Gastroesophageal sphincter (tissue), 4 donors: ENCODE measurements at places on chromosomes 11 and 22.

DNA sequence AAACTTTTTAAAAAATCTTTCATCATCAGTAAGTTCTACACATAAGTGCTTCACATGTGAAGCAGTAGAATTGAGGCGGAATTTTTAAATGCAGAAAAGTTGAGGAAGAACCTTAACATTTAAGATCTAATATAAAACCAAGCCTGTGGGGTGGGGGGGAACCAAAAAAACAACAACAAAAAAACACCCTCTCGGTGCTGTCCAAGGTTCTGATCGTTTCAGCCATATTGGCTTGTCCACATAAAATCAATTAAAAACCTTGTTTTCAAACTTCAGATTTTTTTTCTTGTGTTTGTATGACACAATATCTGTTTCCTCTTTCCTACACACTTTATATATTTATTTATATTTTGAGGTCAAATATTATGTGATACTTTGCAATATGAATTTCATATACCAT, 130.0 kb downstream of the WNT7B start:
- no peak for ATAC-seq

DNA sequence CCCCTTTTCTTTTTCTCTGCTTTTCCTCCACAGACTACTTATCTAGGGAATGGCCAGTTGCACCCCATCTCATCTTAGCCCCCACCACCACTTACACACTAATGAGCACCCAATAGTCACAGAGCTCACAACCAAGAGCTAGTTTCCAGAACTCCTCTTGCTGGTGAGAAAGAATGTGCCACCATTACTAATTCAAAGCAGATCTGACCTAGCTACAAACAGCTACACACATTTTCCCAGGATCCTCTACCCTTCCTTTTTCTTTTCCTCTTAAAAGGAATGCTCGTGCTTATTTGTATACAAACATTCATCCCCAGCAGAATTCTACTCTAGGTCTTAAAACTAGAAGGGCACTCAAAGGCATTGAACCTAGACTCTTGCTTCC, 136.8 kb downstream of the CD44 start:
- ATAC-seq: no peak

GRCh38 chr11:16811136-16812020, 72.9 kb downstream of the C11orf58 start:
- no peak for ATAC-seq

GRCh38 chr22:41813726-41814410, 13.4 kb downstream of the CCDC134 start:
- no peak for ATAC-seq

GRCh38 chr11:119421941-119422808, 797 bp downstream of the THY1 start:
- peak; percentile 11 for ATAC-seq

GRCh38 chr11:11171854-11172253, 181.2 kb downstream of the CSNK2A3 start:
- ATAC-seq: no peak

DNA sequence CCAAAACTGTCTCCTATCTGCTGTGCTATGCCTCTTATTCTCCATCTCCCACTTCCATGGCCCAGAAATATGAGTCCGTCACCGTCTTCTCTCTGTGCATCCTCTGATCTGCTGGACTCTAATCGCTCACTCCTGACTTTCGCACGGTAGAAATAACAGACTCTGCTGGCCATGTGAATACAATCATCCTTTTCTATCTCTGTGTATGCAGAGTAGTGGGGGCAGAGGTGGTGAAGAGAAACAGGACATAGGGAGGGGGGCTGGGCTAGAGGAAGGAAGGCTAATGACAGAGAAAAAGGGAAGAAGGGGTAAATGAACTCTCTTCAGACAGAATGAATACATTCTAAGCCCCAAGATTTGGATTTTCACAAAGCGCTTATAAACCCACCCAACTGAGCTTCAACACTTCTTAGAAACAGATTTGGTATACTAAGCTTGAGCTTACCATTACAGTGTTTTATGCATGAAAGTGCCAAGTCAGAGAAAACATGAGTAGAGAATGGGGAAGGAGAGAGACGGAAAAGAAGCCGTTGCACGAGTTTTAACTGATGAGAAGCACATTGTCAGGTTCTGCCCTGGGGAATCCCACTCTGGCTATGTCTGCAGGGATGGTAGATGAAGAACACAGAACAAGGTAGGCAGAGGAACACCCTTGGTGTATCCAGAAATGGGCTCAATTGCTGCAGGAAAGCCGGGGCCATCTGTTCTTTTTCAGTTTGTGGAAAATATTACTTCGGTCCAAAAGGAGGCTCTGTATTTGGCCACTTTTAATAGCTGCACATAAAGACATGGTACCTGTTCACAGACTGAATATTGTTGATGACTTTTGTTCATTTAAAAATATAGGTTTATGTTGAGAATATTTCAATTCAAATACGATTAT, 324.7 kb downstream of the ETS1 start:
- ATAC-seq: no peak

GRCh38 chr11:35307221-35307621, 112.1 kb downstream of the SLC1A2 start:
- ATAC-seq: no peak

DNA sequence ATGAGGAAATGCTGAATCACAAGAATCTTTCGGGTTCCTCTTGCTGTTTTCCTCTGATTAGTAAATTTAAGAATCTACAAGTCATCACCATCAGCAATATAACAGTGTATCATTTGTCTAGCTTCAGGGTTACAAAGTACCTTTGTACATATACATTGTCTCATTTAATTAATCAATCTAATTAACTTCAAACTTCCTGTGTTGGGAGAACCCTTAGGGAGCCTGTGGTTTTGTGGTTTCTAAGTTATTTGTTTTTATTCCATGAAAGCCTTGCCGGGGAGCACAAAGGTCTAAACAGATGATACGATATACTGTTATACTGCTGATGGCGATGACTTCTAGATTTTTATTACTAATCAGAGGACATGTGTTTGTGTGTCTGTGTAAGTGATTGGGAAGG, 41.0 kb downstream of the TIMP3 start:
- no peak for ATAC-seq

- no peak for ATAC-seq
These were observed 11.2 kb upstream of the ACR start for GRCh38 chr22:50726643-50727340.
